HFFc6 (cell line): ENCODE measurements at places on chromosomes 4 and X. TPM values are rescaled to one million over a fixed set of nuclear protein-coding genes. Genes with fewer than 3 reads are reported as not detected.

DNA sequence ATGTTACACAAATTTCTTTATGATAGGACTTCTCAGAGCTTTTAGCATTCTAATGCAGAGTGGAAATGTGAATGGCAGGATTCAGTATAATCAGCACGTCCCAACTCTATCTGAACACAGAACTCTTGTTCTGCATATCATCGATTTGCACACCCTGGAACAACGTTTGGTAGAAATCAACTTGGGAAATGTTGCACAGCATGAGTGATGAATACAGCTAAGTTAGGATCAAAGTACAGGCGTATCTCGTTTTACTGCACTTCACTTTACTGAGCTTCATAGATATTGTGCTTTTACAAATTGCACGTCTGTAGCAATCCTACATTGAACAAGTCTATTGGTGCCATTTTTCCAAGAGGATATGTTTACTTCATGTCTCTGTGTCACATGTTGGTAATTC lies 70.8 kb downstream of the SMARCA1 start:
- DNase-seq = no peak

- peak; percentile 4 for DNase-seq
These were observed 11.7 kb downstream of the OPHN1 start for GRCh38 chrX:68421636-68422035.

DNA sequence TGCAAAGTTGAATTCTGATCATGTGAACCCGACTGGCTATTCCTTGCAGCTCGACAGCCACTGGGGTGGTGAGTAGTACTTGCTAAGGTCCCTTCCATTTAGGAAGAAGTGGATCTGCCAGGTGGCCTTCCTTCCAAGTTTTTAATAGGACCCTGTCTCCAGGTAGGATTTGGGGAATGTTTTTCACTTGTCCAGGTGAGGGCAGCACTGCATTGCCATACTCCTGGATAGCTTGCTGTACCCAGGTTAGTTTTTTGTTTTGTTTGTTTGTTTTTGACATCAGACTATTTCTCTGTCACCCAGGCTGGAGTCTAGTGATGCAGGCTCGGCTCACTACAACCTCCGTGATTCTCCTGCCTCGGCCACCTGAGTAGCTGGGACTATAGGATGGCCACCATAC lies 29.8 kb downstream of the SAGE1 start:
- peak; percentile 0 for DNase-seq

DNA sequence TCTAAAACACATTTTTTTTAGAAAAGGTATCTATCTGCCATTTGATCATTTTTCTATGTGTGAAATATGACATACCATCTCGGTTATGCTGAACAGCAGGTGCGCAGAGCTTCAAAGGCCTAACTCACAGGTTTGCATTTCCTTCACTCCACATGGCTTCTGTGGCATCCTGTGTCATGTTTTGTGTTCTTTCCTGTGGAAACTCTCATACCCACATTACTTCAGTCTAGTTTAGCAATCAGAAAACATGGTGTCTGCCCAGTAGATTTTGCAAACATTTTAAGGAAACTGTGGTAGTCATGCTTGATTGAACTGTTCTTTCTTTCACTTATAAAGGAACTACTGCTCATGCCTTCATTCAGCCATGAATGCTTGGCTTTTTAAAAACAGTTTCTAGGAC lies 11.3 kb upstream of the ARAP2 start:
- no peak for DNase-seq

TNIP3 gene
- total RNA-seq = 0.48 to 0.54 TPM (median 0.49 TPM) in 3 replicates

DKK2 gene
- total RNA-seq = 0.19 to 0.56 TPM (median 0.34 TPM) in 3 replicates

MAGEA6 gene
- 0.27 TPM in 1 of 3 replicates, not detected in the others for total RNA-seq

SAP30 gene
- total RNA-seq = 12.0 to 17.5 TPM (median 12.6 TPM) in 3 replicates
